ENCODE measurements at places on chromosomes 16 and 17.

GRCh38 chr16:26220894-26221293, 529.1 kb downstream of the HS3ST4 start:
- no peak for DNase-seq

- DNase-seq, result no peak
Measured at GRCh38 chr16:57624806-57625500, 3.5 kb upstream of the ADGRG1 start.

DNA sequence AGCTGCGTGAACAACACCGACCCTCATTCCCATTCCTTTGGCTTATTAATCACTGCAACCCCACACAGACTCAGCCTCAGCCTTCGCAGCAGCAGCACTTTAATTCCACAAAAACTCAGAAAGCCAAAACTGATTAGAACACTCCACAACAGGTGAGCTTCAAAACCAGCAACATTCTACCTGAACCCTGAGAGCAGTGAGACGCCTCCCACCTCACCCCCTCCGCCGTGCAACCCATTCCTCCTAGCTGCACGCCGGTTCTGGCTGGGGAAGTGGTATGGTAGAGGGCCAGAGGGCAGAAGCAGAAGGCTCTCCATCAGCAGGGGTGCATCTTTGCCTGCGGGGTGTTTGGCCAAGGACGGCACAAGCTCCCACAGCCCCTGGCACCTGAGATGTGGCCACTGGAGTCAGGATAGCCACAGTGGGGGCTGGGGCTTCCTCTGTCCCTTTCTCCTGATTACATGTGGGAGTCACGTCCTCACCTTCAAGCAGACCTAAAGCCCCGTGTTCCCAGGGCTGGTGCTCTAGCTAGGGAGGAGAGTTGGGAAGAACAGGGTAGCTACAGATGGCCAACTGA, 1.6 kb downstream of the BORCS6 start:
- DNase-seq, result no peak

DNA sequence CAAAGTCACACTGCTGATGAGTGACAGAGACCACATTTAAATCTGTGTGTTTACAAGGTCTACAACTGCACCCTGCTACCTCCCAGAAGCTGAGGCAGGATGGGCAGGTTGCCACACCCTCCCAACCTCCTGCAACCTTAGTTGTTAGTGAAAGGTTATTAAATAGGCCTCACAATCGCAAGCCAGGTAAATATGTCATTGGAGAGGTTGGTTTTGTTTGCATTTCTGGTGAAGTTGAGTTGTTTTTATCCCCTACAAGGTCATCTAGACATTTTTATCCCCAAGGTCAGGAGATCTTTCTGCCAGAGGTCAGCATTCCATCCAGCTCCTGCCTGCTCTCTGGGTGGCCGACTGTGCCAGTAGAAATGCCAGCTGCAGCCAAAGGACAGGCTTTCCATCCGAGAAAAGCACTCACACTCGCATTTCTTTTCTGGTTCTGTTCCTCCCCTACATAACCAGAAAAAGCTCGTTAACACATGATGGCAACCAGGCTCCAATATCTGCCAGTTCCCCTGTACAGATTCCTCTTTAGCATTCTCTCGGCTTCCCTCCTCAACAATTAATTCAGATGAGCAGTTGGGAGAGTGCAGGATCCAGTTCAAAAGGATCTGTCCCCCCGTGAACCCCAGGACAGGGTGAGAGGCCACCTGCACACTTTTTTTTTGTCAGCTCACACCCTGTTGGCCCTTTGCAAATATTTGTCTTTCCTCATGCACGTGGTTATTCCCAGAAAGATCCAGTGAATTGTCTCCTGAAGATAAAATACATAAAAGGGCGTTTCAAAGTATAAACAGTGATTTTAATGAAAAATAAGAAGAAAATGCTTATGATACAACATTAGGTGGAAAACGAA, 562.8 kb downstream of the MAF start:
- DNase-seq, result no peak

DNA sequence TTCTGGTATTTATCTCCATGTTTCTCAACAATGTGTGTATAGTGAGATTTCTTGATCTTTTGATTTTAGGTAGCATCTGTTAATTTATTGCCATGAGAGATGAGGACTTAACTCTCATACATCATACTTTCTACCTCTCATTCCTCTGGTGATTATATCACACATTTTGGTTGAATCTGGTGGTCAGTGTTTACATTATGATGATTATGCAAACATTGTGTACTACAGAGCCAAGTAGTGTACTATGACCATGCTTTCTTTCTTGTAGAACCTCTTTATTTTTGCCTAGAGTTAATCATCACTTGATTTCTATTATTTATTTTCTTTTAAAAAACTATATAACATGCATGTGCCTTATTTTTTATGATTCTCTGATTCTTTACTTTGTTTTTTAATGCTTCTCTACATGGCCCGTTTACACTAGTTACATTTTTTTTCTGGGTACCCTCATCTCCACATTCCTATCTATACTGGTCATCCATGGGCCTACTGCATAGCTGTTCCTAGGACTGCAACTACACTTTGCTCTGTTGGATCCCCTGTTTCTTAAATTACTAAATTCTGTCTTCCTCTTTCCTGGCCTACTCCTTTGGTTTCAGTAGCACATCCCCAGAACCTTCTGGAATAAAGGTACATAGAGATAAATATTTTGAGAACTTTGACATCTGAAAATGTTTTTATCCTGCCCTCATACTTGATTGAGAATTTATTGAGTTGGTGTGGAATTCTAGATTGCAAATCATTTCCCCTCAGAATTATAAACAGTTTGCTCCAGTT, 63.0 kb upstream of the LRRC37A3 start:
- no peak for DNase-seq

DNA sequence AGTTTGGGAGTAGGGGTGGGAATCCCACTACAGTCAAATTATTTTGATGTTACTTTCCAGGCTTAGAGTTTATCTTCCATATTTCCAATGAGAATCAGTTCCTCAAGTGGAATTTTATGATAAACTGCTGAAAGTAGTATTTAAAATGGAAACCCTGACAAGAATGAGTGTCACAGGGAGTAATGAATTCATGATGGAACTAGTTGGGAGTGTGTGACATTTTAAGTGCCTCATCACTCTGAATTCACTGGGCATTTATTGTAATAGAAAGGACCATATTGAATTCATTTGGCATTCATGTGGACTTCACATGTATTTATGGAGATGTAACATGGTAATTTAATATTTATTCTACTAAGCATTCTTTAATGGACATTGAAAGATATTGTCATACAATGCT, 320.9 kb downstream of the CDH13 start:
- no peak for DNase-seq

DNA sequence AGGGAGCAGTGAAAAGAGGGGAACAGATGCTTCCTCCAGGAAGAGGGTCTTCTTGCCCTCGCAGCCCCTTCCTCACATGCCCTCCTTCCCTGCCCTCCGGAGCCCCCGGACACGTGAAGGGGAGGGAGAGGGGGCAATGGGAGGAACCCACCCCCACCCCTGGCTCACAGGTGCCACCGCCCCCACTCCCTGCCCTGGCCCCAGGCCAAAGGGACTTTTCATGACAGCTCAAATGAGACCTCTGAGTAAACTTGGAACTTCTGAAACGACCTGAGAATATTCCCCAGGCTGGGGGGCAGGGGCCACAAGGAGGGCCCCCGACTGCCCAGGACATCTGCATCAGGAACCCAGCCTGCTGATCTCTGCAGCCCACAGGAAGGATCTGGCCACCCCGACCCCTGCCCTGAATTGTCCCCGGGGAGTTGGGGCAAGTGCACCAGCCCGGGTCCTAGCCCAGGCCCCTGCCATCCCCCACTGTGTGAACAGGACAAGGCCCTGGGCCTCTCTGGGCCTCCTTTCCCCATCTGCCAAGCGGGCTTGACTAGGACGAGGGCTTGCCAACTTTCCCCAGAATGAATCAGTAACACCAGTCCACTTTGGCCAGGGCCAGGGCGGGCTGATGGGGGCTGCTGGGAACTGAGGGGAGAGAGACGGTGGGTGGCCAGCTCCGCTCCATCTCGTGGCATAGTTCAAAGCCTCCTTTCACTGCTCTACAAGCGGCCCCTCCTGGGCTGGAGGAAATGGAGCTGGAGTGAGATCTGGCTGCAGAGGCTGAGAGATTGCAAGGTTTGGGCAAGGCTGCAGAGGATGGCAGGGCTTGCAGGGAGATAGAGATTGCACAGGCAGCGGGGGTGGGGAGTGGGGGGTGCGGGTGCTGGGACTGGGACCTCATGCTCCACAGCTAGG, 3.8 kb downstream of the IL21R start:
- no peak for DNase-seq

GRCh38 chr17:71413935-71414334, 706.9 kb upstream of the SOX9 start:
- no peak for DNase-seq

GRCh38 chr17:58370309-58370708, 18.3 kb upstream of the SUPT4H1 start:
- no peak for DNase-seq

DNA sequence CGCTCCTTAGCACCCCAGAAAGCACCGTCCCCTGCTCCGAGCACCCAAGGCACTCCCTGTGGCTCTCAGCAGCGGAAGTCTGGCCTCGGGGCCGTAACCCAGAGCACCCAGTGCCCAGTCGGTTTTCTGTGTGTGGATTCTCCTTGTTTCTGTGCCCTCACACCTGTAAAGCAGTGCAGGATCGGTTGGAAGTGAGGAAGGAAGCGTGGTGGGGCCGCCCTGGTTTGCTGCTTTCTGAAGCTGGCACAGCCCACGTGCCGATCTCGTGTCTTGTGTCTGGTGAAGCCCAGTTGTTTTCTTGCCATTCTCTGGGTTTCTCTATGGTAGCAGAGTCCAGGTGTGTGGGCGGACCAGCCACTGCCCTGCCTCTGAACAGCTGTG, 3.7 kb downstream of the ACSF3 start:
- DNase-seq, result no peak

DNA sequence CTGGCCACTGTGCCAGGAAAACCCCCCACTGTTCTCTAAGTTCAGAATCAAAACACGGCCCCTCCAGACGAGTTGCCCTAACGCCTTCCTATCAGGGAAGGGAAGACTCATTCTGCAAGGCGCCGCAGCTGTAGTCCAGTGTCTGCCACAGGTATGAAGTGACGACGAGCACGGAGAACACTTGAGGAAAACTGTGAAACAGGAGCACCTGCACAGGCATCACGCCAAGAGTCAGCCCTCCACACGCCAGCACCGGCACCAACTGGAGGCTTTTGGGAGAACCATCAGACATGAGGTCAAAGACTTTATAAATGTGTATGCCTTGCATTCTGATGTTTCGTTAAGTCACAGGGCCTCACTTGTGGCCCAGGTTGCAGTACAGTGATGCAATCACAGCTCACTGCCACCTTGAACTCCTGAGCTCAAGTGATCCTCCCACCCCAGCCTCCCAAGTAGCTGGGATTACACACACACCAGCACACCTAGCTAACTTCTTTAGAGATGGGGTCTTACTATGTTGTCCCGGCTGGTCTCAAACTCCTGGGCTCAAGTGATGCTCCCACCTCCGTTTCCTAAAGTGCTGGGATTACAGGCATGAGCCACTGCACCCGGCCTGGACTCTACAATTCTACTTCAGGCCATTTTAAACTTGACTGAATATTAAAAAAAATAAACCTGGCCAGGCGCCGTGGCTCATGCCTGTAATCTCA, 22.9 kb downstream of the KLHDC4 start:
- DNase-seq, result no peak

GRCh38 chr16:67425580-67425979, 5.3 kb upstream of the HSD11B2 start:
- DNase-seq, result no peak

DNA sequence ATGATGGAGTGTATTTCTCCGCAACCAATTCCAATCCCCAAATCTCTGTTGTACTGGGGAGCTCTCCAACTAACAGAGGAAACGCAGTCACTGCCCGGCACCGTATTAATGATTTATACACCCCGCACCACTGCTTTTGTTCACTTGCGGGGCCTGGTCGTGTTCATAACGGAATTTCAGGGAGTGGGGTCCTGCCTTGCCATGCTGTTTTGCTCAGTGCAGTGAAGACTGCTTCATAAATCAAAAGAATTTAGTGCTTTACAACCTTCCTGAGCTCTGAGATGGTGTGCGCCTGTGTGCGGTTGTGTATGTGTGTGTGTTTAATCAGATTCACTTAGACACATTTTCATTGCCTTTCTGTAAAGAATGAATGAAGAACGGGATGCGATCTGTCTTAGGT, 18.5 kb upstream of the RBFOX1 start:
- DNase-seq, result no peak

GRCh38 chr16:79328402-79329165, 272.0 kb downstream of the MAF start:
- DNase-seq, result no peak

- no peak for DNase-seq
Measured at GRCh38 chr16:77555791-77556190, 121.0 kb upstream of the ADAMTS18 start.
